NK-92 treated with Interleukin-12 subunit alpha and Interleukin-12 subunit beta, amount 100 ng/mL, for 24 hours (cell line): ENCODE measurements at places on chromosomes 12 and 14.

GRCh38 chr12:124915239-124916236, 1.1 kb upstream of the UBC start:
- DNase-seq: no peak

- no peak for DNase-seq
These were observed 1954.6 kb upstream of the FLRT2 start for GRCh38 chr14:83575301-83575700.

GRCh38 chr12:38113991-38114390, 202.6 kb upstream of the ALG10B start:
- no peak for DNase-seq

GRCh38 chr14:76298896-76299295, 77.0 kb upstream of the ESRRB start:
- DNase-seq: no peak

DNA sequence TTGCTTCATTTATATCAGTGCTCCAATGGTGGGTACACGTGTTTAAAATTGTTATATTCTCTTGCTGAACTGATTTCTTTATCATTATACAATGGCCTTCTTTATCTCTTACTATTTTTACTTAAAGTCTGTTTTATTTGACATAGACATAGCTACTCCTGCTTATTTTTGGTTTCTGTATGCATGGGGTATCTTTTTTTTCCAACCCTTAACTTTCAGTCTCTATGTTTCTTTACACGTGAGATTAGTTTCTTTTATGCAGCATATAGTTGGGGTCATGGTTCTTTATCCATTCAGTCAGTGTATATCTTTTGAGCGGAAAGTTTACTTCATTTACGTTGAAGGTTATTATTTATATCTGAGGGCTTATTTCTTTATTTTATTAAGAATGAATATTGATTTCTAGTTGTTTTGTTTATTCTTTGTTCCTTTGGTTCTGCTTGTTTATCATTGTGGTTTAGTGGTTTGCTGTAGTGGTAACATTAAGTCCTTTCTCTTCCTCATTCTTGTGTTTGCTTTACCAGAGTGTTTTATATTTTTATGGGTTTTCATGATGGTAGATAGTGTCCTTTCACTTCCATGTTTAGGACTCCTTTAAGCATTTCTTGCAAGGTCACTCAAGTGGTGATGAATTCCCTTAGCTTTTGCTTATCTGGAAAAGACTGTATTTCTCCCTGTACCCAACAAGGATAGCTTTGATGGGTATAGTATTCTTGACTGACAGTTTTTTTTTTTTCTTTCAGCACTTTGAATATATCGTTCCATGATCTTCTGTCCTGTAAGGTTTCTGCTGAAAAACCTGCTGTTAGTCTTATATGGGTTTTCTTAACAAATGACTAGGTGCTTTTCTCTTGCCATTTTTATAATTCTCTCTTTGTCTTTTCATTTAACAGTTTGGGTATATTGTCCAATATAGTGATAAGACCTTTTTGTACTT, 38.3 kb upstream of the FAR2 start:
- DNase-seq: no peak

DNA sequence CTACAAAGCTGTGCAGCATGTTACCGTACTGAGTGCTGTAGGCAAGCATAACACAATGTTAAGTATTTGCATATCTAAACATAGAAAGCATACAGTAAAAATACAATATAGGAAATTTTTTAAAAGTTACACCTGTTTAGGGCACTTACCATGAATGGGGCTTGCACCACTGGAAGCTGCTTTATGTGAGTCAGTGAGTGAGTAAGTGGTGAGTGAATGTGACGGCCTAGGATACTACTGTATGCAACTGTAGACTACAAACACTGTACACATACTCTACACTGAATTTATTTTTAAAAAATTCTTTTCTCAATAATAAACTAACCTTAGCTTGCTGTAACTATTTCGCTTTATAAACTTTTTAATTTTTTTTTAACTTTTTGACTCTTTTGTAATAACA, 82.1 kb upstream of the FSCB start:
- no peak for DNase-seq

- DNase-seq: no peak
These were observed 413.0 kb downstream of the VRK1 start for GRCh38 chr14:97210202-97210601.

GRCh38 chr12:102419094-102419764, 61.1 kb downstream of the IGF1 start:
- no peak for DNase-seq
